Panc1 (cell line): ENCODE measurements at places on chromosomes 13 and 19. TPM values are rescaled to one million over a fixed set of nuclear protein-coding genes. Genes with fewer than 3 reads are reported as not detected.

GRCh38 chr13:39877134-39877533 is 221.7 kb downstream of the COG6 start:
- H3K27ac ChIP-seq = no peak overlapping the region
- H3K4me3 ChIP-seq = no peak overlapping the region
- H3K36me3 ChIP-seq = no peaks in the 10 kb centered on the region
- no peaks in the 10 kb centered on the region for H3K27me3 ChIP-seq
- DNase-seq = no peak

GRCh38 chr13:70022646-70023045 is 85.0 kb upstream of the ATXN8OS start:
- no peak overlapping the region for H3K4me3 ChIP-seq
- no peaks in the 10 kb centered on the region for H3K27me3 ChIP-seq
- no peaks in the 10 kb centered on the region for H3K4me1 ChIP-seq
- DNase-seq = no peak
- H3K27ac ChIP-seq = no peak overlapping the region
- H3K36me3 ChIP-seq = no peaks in the 10 kb centered on the region

KIR2DL3 gene
- not detected for total RNA-seq

DNA sequence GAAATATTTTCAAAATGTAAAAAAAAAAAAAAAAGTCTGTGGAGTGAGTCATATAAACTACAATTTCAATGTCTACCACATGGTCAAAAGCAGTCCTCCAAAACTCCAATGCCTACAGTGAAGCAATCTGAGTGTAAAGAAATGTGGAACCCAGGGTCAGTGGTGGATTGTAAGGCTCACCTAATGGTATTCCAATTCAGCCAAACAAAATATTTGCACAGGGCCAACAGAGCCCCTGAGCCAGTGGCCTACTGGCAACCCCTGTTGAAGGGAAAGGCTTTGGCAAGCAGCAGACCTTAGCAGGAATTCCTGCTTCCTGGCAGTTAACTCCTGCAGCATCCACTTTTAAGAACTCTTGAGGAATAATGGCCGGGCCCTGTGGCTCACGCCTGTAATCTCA is 3.4 kb downstream of the DNMT1 start:
- no peaks in the 10 kb centered on the region for H3K27me3 ChIP-seq
- peaks cover 22% of the 10 kb centered on the region; the same call in 1 of the 2 replicates for H3K4me1 ChIP-seq
- H3K4me3 ChIP-seq = no peak overlapping the region
- no peak for DNase-seq

GRCh38 chr13:40983259-40983658 is 35.9 kb downstream of the ELF1 start:
- H3K4me1 ChIP-seq = peaks cover 42% of the 10 kb centered on the region
- peak overlapping the region; percentile 81 for H3K27ac ChIP-seq
- H3K27me3 ChIP-seq = no peaks in the 10 kb centered on the region
- no peak for DNase-seq
- no peaks in the 10 kb centered on the region for H3K36me3 ChIP-seq

DNA sequence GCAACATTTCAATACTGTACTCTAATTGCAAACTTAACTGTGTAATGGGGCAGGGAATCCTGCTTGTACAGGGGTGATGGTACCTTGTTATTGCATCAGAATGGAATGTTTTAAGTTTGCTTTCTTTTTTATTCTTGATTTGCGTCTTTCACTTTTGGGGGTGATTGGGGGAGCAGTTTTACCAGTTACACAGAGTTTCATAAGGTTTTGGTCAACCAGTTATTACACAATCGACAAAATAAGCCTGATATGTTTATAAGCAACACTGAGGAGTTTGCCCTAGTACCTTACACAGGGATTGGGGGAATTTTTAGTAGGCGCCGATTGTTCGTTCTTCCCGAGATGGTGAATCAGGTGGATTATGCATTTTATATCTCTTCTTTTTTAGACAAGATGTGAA is 2.7 kb downstream of the KLF5 start:
- H3K36me3 ChIP-seq = peaks cover 2% of the 10 kb centered on the region; the same call in 1 of the 2 replicates
- no peak overlapping the region for H3K4me3 ChIP-seq
- H3K27ac ChIP-seq = no peak overlapping the region
- no peak for DNase-seq

TNFRSF19 gene
- total RNA-seq = 0.54 TPM

CYP2S1 gene
- total RNA-seq = 8.5 TPM

DNA sequence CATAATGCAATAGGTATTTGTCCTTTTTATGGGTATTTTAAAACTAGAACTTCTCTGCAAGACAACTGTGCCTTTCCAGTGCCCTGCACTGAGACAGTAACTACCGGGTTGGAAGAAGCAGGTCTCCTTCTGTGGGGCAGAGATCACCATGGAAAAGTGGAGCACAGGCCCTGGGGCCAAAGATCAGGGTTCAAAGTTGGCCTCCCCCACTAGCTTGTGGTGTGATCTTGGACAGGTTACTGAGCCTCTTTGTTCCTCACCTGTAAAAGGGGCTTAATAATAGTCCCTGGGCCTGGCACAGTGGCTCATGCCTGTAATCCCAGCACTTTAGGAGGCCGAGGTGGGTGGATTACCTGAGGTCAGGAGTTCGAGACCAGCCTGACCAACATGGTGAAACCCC is 68.3 kb downstream of the CEBPG start:
- H3K27me3 ChIP-seq = no peaks in the 10 kb centered on the region
- H3K36me3 ChIP-seq = no peaks in the 10 kb centered on the region

SPTBN4 gene
- 1.2 TPM for total RNA-seq

DNA sequence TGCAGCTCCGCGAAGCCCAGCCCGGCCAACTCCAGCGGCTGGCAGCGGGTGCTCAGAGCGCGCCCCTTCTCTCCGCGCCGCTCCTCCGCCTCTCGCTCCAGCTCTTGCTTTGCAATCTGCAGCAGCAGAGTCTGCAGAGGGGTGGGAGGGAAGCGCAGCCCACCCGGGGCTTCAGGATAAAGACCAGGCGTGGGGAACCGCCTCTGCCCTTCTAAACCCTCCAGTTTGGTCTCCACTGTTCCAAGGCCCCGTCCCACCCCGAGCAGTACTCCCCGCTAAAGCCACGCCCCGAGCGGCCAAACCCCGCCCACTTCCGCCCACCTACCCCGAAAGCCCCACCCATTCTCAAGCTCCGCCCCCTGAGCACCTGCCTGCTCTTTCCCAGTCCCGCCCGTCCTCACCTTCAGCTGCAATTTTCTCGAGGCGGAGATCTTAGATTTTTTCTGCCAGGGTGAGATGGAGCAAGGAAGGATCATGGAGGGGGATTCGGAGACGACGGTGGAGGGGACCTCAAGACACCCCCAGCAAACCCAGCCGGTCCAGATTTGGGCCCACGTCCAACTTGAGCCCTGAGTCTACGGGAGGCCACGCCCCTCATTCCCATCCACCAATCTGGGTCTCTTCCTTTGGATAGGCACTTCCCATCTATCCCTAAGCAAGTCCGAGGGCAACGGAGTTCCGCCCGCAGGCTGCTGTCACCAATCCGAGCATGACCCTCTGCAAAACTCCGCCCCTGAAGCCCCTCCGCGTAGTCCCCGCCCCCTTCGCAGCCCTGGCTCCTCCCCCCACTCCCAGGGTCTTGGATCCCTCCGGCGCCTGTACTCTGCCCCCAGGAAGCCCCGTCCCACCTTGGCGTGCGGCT is 1.1 kb downstream of the TNNI3 start:
- H3K27me3 ChIP-seq = no peaks in the 10 kb centered on the region
- H3K36me3 ChIP-seq = no peaks in the 10 kb centered on the region
- H3K27ac ChIP-seq = peak overlapping the region; percentile 62
- peak; percentile 54 for DNase-seq

- H3K4me3 ChIP-seq = peak overlapping the region; percentile 93
- no peaks in the 10 kb centered on the region for H3K27me3 ChIP-seq
- H3K36me3 ChIP-seq = no peaks in the 10 kb centered on the region; the same call in 1 of the 2 replicates
- DNase-seq = no peak
- no peaks in the 10 kb centered on the region for H3K4me1 ChIP-seq
These were observed 673 bp downstream of the ZNF486 start for GRCh38 chr19:20167651-20168122.

DNA sequence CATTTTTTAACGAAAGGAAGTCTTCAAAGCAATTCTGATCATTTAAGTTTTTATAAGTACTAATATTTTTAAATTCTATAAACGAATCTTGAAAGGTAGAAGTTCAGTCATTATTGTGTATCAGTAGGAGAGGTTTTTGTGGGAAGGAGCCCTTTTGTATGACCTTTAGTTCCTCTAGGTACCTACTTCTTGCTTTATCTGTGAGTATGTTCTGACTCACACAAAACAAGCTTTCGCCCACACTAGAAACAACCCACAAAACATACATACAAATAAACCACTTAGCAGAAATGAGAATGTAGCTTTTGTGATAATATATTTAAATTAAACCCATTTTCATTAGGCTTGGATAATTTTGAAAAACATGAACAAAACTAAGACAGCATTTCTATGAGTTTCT is 27.8 kb downstream of the ERCC5 start:
- H3K4me3 ChIP-seq = no peak overlapping the region
- no peak overlapping the region for H3K27ac ChIP-seq
- no peaks in the 10 kb centered on the region for H3K27me3 ChIP-seq
- peaks cover 3% of the 10 kb centered on the region; the same call in 1 of the 2 replicates for H3K36me3 ChIP-seq

- no peaks in the 10 kb centered on the region for H3K36me3 ChIP-seq
- DNase-seq = no peak
- no peak overlapping the region for H3K4me3 ChIP-seq
- no peak overlapping the region for H3K27ac ChIP-seq
- no peaks in the 10 kb centered on the region for H3K4me1 ChIP-seq
These were observed 277.9 kb upstream of the SPRY2 start for GRCh38 chr13:80618781-80619180.

GRCh38 chr19:51082611-51083010 is at the start of gene KLK14:
Gene KLK14 (minus strand): TSS chr19:51082887. CDS start chr19:51082614, 273 bp downstream.
- no peaks in the 10 kb centered on the region for H3K36me3 ChIP-seq
- no peak within 1 kb of the TSS for H3K4me3 ChIP-seq
- H3K27ac ChIP-seq = no peak within 1 kb of the TSS

GRCh38 chr13:100767192-100767591 is 92.6 kb upstream of the TMTC4 start:
- H3K36me3 ChIP-seq = no peaks in the 10 kb centered on the region
- H3K27me3 ChIP-seq = no peaks in the 10 kb centered on the region
- H3K4me3 ChIP-seq = no peak overlapping the region
- H3K27ac ChIP-seq = no peak overlapping the region
- DNase-seq = no peak
- H3K4me1 ChIP-seq = no peaks in the 10 kb centered on the region

MAST1 gene
- total RNA-seq = 3.1 TPM
